ENCODE measurements at places on chromosomes 2 and 18.

- DNase-seq, result no peak
These were observed 53.7 kb downstream of the BCL11A start for GRCh38 chr2:60499651-60500265.

DNA sequence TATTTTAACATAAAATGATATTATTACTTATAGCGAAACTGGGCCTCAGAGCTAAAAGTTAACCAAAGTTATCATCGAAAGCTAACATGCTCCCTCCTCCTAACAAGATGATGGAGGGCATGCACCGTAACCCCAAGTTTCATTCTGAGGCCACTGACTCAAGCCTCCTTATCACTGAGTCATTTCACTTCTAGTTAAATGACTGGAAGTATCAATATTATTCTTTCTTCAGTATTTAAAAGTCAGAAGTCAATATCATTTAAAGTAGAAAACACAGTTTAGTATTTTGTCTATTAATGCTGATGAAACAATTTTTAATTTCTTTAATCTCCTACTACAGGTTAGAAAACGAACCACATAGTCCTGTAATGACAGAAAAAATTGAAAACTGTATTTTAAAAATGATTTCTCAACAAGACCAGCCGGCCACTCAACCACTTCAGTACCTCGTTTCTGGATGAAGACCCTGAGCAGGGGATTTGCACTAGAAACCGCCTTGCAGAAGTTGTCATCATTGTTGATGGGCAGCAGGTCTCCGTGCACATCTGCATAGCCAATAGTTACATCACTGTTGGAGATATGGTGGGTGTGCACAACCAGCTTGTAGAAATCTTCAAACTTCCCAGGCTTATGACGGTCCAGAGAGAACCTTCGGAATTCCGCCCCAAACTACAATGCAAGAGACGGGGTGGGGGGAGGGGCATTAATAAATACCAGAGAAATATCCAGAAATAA is 44.9 kb downstream of the PARD6G start:
- DNase-seq, result peak; percentile 66

GRCh38 chr2:65957886-65958285 is 477.0 kb upstream of the MEIS1 start:
- no peak for DNase-seq

GRCh38 chr18:13438507-13439056 is 220.0 kb downstream of the LDLRAD4 start:
- DNase-seq, result no peak

DNA sequence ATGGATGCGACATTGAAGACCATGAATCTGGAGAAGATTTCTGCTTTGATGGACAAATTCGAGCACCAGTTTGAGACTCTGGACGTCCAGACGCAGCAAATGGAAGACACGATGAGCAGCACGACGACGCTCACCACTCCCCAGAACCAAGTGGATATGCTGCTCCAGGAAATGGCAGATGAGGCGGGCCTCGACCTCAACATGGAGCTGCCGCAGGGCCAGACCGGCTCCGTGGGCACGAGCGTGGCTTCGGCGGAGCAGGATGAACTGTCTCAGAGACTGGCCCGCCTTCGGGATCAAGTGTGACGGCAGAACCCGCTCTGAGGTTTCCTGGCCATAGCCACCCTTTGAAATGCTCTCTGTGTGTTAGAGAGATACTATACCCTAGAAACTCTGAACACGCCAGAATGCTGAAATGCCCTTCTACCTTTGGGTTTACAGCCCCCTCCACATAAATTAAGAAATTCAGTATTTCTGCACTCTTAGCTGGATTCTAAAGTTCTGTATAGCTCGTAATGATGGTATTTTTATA is 659 bp downstream of the CHMP1B start:
- peak; percentile 61 for DNase-seq

GRCh38 chr18:45488645-45489044 is 126.6 kb upstream of the SLC14A2 start:
- DNase-seq, result no peak

- no peak for DNase-seq
These were observed 450.0 kb upstream of the SLC14A2 start for GRCh38 chr18:45165176-45165713.
